NCI-H1417 treated with DMSO at 0.1 percent for 48 hours (cell line): ENCODE measurements at places on chromosomes 13 and 19.

GRCh38 chr13:80814541-80814940, 473.6 kb upstream of the SPRY2 start:
- DNase-seq = no peak

DNA sequence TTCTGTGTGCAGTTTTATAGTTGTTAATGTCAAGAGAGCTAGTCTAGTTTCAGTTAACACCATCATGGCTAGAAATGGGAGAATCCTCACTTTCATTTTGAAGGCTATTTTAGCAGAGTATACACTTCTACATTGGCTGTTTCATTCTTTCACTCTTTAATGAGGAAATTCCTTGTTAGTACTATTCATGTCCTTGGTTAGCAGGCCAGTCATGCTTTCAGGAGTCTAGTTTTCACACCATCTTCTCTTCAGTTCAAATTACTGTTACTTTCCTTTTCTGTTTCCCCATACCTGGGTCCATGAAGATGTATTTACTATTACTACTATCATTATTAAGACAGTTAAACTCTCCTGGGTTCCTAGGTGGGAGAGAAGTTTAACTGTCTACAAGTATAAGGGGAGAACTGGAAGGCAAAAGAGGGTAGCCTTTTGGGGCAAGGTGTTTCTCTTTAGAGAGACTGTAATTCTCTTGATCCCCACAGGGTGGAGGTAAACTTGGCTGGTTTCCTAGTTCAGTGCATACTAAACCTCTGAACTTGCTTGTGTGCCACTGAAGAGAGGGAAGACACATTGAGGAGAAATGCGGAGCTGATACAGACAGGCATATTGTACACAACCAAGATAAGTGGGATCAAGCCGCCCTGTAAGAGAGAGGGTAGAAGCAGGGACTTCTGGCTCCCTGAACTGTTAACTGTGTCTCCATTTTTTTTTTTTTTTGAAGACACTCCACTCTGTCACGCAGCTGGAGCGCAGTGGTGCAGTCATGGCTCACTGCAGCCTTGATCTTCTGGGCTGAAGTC, 41.3 kb upstream of the IGFL4 start:
- DNase-seq = no peak

DNA sequence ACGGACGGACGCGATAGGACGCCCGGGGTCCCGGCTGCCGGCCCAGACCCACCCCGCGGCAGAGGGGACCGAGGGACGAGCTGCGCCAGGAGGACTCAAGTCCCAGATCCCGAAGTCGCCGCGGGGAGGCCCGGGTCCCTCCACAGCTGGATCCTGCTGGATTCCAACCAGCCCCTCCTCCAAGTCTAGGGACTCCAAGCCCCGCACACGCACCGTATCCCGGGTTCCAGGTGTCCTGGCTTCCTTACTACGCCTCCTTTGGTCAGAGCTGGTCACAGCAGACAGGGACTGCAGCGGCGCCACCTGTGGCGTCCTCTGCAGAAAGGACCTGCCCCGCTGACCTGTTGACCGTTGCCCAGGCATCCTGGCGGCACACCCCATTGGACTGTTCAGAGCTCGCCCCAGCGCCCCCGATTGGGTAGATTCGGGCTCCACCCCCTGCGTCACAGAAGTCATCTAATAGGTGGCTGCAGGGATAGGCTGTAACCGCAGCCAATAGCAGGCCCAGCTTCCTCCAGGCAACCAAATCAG, 29.0 kb upstream of the ZNF709 start:
- no peak for DNase-seq

GRCh38 chr19:40466219-40466984, 399 bp upstream of the SPTBN4 start:
- no peak for DNase-seq

GRCh38 chr19:3722443-3723109, 14.4 kb downstream of the TJP3 start:
- DNase-seq = no peak

- no peak for DNase-seq
Measured at GRCh38 chr13:71663431-71663830, 203.6 kb downstream of the DACH1 start.

- DNase-seq = no peak
Measured at GRCh38 chr13:96525715-96526114, 435.8 kb downstream of the HS6ST3 start.

GRCh38 chr13:48220981-48221685, 11.9 kb upstream of the ITM2B start:
- DNase-seq = no peak

GRCh38 chr19:48487948-48488347, 18.8 kb downstream of the CYTH2 start:
- no peak for DNase-seq

DNA sequence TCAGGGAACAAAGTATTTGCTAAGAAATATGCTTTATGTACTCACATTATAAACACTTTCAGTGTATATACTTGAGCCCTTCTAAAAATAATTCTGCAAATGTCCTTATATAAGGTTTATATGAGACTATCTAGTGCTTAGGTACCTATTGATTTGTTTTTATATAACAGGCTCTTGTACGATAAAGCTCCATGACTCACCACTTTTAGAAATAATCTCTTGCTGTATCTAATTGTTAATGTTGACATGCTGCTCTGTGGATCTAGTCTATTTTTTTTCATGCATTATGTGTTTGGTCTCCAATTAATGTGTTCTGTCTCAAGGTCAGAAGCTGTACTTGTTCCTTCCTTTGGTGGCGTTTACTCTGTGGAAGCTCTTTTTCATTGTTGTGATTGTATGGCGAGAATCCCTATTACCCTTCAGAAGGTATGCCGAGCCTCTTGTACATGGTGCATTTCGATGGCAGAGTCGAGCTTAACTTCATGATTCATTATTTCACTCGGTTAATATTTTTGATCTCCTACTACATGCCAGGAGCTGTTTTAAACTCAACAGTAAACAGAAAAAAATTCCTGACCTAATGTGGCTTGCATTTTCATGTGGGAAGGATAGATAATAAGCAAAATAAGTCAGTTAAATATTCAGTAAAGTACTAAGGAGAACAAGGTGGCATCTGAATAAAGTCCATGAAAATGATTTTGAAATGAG, 361.6 kb downstream of the COG6 start:
- no peak for DNase-seq

DNA sequence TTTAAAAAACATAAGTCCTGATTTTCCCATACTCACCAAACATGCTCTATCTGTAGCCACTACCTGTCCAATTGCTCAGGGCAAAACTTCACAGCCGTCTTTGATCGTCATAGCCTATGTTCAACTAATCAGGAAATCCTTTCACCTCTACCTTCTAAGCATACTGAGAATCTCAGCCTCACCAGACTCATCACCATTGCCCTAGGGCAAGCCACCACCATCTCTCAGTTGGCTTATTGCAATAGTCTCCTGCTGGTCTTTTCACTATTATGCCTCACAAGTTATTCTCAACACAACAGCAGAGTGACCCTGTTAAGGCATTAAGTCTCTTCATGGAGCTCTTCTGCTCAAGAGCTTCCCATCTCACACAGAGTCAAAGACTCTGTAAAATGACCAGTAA, 260.4 kb upstream of the MAB21L1 start:
- DNase-seq = no peak

DNA sequence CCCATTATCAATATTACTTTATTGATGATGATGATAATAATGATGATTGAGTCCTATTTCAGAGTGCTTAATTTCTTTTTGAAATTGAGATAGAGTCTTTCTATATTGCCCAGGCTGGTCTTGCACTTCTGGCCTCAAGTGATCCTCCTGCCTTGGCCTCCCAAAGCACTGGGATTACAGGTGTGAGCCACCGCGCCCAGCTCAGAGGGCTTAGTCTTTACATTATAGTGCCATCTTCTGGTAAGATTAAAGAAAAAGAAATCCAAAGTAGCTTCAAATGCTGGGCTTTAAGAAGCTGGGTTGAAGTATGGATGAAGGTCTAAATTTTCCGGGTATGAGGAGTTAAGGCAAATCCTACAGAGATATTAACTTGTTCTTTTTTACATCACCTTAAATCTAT, 3.4 kb upstream of the ZNF333 start:
- DNase-seq = no peak

DNA sequence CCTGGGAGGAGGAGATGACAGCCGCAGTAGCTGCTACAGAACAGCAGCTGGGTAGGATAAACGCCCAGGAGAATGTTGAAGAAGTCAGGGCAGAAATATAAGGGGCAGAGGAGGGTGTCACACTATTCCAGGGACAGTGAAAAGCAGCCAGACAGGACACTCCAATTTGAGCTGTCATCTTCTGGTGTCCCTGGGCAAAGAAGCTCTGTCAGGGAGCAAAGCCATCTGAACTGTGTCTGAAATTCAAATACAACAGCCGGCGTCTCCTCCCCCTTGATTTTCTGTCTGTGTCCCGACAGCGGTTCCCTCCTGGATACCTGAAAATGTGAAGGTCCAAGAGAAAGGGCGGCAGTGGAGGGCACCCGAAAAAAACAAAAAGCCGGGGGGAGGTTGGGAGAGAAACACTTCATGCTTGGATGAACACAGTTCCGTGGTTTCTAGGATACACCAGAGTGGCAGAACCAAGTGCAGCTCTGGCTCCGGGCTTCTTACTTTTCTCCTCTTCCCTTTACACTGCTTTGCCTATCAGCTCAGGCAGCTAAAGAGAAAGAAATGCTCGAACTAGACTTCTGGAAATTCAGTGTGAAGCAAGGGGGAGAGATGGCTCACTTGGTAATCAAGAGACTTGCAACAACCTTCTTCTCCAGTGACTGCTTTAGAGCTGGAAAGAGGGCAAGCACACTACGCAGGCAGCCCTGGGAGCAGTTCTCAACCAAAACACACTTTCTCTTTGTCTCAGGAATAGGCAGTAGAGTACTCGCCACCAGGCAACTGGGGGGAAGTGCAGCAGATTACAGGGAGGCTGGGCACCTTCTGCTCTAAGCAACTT, 465.6 kb downstream of the ITGBL1 start:
- DNase-seq = peak; percentile 74

DNA sequence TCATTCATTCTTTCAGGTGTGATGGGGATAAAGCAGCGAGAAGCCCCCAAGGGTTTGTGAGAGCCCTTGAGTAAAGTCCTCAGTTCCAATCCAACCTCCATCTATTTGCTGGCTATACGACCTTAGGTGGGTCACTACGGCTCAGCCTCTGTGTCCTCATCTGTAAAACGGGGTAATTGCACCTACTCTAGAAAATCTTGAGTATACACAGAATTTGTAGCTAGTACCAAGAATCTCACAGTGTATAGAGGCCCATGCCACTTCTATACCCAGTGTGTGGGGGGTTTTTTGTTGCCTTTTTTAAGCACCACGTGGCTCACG, 406 bp upstream of the DNMT1 start:
- DNase-seq = no peak

GRCh38 chr19:41194157-41194552, 1.1 kb downstream of the CYP2S1 start:
- DNase-seq = no peak

DNA sequence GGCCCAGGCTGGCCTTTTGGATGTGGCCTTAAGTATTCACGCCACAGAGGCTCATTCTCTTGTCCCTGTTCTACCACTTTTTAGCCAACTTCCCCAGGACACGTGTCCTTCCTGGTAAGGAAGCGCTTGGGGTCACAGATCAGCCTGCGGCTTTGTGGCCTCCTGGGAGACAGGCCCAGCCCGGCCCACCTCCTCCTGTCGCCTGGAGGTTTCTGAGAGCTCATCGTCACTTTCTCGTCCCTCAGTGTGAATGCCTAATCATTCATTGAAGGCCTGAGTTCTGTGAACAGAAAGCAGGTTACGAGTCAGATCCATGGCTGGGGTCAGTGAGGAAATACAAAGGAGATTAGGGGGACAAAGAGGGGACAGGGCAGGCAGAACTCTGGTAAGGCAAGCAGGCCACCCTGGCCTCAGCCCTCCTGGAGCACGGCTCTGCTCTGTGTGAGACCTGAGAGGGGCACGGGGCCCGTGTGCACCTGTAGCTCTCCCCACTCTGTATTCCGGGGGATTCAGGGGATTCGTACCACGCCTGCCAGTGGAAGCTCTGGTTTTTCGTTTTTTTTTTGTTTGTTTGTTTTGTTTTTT, 38.6 kb upstream of the TSHZ3 start:
- DNase-seq = no peak

DNA sequence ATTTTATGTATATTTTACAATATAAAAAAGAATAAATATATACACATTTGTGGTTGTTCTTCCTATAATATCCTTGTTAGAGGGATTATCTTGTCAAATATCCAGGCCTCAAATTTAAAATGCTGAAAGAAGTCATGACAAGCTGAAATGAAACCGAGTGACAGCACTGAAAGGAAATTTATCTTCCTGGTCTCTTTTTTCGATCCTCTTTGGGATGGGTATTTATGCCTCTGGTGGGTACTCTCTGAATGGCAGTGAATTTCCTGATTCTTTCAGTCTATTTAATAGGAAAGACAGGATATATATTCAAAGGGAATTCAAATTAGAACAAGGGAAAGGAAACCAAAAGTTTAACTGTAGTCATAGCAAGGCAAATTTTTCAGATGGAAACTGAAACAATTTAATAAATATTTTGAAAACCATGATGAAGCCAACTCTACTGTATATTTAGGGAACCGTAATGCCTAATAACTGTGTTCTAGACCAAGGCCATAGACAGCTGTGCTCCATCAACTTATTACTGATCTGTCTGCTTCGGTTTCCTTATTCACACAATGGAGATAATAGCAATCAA, 97.9 kb downstream of the DLEU7 start:
- no peak for DNase-seq

- DNase-seq = no peak
Measured at GRCh38 chr13:110405597-110406450, 98.7 kb downstream of the COL4A2 start.

GRCh38 chr13:93947651-93948050, 531.8 kb downstream of the DCT start:
- no peak for DNase-seq

DNA sequence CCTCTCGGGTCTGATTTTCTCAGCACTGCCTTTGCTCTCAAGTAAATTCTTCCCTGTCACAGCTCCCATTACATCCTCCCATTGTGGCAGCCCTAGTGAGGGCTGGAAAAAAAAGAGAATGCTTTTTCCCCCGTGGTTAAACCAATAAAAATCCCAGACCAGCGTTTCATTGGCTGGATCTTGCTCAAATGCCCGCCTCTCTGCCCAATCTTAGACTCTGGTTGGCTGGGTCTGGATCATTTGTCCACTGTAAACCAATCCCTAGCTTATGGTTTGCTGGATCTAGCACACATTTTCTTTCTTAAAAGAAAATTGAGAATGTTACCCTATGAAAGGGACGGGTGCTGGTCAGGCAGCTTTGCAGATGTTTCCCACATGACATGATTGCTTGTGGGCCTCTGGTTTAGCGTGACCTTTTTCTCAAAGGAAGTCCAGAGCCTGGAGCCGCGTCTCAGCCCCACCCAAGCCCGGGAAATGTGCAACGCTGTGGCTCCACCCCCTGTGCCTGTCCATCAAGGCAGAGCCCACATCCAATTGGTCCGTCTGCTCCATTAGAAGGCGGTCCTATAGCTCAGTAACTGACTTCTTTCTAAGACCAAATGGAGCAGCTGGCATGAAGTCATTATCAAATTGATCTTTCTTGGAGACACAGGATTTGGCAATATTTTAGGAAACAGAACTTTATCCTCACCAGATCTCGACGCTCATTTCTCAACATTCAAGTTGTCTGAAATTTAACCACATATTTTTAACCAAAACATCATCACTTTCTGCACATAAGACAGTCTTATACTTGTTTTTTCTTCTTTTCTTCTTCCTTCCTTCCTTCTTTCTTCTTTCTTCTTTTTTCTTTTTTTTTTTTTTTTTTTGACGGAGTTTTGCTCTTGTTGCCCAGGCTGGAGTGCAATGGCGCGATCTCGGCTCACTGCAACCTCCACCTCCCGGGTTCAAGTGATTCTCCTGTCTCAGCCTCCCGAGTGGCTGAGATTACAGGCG, 2.6 kb upstream of the MCEMP1 start:
- no peak for DNase-seq

- DNase-seq = no peak
Measured at GRCh38 chr19:14035706-14036105, 4.1 kb downstream of the IL27RA start.
